MV-4-11 (cell line): ENCODE measurements at places on chromosomes 11 and 22.

DNA sequence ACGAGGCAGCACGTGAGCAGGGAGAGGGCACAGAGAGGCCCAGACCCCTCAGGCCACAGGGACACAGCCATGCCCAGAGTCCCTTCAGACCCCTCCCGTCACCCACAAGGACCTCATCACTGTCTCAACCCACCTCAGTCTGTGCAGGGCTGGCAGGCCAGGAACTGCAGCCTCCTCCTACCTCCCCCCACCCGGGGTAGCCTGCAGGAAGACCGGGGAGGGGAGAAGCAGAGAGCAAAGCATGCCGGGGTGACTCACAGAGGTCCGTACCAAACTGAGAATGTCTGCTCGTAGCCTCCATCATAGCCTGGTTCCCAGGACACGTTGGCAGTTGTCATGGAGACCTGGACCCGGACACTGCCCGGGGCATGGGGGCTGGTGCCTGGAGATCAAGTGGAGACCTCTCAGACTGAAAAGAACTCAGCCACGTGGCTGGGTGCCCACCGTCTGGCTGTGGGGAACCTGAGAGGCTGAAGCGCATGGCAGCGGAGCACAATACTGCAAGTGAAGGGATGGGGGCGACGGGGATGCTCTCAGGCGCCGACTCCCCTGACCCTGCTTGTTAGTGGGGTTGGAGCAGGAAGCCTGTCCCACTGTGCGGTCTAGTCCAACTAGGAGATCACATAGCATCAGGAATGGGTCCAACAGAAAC, 27.2 kb downstream of the IGSF9B start:
- DNase-seq, result no peak

DNA sequence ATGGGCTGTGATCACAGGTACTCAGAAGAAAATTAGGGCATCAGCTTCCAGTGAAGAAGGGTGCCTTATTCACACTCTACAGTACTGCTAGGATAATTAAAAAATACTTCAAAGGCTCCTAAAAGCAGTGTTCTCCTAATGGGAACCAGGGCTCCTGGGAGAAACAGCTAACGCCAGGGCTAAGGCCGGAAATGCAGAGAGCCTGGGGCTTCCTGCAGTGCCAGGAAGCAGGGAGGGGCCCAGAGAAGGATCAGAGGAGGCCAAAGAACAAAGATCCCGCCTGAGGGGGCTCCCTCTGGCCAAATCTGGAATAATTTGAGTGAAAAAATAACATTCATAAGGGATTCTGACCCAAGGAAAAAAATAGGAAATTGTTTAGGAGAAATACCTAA, 27.5 kb downstream of the TOLLIP start:
- DNase-seq, result no peak

- DNase-seq, result no peak
These were observed 3.4 kb upstream of the ASCL2 start for GRCh38 chr11:2273771-2274170.

- no peak for DNase-seq
These were observed 12.3 kb downstream of the TOLLIP start for GRCh38 chr11:1297011-1297575.

- DNase-seq, result no peak
These were observed 27.3 kb upstream of the TMEM41B start for GRCh38 chr11:9341638-9342178.

DNA sequence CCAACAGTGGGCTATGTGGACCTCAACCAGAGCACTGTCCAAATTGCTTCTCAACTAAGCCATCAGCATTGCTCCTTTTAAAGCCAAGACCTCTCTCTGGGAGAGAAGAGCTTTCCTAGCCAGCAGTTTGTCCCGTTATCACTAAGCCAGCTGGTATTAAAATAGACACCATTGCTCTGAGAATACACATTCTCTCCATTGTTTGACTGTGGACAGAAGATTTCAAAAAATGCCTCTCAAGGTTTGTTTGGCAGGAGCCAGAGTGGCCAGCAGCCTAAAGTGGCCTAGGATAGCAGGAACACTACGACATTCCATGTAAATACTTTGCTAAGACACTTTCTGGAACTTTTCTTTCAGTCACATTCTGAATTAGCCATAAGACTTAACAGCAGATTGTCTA, 41.3 kb downstream of the EIF4ENIF1 start:
- no peak for DNase-seq

GRCh38 chr11:44600839-44601383, 35.4 kb downstream of the CD82 start:
- DNase-seq, result peak; percentile 29

- DNase-seq, result no peak
These were observed 3.2 kb upstream of the KCNE3 start for GRCh38 chr11:74470526-74470925.

DNA sequence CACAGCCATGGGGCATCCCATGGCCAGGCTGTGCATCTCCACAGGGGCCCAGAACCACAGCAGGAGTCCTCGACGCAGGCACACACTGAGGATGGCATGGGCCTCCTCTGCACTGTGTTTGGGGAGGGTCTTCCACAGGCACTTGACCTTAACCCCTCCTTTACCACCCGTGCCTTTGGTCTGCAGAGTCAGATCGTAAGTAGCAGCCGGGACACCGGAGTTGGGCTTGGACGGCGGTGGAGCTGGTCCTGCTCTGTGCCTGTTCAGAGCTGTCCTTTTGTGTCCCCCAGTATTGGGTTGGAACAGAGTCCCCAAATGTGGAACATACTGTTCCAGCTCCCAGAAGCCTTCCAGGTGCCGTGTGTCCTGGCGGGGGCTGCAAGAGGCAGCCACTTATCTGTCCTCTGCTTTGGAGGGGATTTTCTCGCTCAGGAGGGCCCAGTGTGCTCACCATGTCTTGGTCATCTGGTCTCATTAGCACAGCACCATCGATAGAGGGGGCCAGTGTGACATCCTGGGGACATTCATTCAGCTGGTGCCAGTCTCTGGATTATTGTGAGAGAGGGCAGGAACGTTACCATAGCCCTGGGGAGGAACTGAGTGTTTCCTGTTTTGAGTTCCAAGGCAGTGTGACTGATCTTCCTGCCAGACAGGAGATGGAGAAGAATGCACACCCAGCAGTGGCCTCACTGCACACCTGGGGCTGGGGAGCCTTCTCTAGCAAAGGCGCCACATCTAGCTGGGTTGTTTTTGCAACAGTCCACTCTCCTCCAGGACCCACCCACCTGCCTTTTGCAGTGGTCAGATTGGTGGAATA, 12.4 kb downstream of the CRELD2 start:
- peak; percentile 93 for DNase-seq

DNA sequence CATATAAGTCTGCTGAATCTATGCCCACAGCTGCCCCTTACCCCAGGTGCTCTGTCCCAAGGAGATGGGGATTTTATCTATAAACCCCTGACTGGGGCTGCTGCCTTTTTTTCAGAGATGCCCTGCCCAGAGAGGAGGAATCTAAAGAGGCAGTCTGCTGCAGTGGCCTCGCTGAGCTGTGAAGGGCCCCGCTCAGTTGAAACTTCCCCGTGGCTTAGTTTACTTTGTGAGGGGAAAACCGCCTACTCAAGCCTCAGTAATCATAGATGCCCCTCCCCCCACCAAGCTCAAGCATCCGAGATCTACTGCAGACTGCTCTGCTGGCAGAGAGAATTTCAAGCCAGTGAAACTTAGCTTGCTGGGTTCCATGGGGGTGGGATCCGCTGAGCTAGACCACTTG, 7.4 kb upstream of the SCGB1D4 start:
- DNase-seq, result no peak

DNA sequence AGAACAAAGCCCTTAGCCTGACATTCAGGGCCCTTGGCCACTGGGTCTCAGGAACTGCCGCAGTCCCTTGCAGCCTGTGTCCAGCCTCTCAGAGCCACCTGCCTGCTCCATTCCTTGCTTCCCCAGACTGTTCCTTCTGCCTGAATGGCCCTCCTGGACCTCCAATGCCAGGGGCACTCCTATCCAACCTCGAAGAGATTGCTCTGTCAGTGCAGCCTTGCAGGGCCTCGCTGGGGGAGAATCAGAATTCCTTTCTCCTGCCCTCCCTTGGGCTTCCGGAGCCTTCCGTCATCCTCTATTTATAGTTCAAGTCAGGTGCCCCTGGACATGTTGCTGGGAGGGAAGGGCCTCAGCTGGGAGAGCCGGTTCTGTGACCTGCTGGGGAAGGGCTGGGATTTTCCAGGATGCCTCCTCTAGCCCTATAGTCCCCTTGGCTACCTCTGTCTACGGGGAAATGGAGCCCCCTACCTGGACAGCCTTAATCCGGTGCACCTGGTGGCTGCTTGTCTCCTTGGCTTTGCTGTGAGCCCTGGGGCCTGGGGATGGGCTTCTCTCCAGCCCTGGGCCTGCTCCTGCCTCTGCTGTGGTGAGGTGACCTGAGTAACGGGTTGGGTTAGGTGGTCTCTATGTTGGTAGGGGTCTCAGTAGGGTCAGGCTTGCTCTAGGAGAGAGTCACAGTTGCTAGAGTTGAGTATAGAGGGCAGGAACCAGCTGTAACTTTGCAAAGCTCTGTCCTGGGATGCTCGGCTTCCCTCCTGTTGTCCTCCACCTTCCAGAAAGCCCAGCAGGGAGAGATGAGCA, 45.9 kb upstream of the SYT7 start:
- DNase-seq, result no peak

- DNase-seq, result peak; percentile 68
These were observed 579 bp upstream of the SLC5A4 start for GRCh38 chr22:32255726-32256125.

GRCh38 chr11:113363406-113363805, 24.2 kb upstream of the ANKK1 start:
- no peak for DNase-seq

DNA sequence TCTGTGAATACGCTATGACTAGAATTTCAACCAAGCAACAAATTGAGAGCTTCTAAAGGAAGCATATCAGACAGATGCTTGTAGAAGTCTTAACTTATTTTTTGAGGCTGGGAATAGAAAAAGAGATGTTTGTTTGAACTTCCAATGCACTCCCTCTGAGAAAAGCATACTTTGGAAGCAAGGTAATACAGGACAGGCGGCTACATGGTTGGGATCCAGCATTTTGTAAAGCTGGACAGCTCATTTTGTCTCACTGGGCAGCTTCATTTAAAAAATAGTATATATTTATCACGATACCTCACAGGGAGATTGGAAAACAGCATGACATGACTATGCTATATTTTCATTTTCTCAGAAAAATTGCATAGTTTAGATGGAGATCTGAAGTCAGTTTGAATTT, 821.3 kb upstream of the API5 start:
- no peak for DNase-seq

DNA sequence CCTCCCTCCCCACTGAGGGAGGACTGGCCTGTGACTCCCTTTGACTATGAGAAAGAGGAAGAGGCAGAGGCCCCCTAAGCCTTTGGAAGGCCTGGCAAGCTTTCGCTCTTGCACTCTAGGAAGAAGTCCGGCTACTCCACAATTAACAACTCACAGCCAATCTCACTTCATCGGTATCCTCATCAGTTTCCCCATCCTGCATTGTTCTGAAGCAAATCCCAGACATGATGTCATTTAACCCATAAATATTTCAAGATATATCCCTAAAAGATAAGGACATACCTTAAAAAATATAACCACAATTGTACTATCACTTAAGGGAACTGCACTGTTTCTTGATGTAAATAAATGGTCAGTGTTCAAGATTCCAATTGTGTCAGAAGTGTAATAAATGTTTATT, 63.1 kb downstream of the CWC15 start:
- DNase-seq, result peak; percentile 58

DNA sequence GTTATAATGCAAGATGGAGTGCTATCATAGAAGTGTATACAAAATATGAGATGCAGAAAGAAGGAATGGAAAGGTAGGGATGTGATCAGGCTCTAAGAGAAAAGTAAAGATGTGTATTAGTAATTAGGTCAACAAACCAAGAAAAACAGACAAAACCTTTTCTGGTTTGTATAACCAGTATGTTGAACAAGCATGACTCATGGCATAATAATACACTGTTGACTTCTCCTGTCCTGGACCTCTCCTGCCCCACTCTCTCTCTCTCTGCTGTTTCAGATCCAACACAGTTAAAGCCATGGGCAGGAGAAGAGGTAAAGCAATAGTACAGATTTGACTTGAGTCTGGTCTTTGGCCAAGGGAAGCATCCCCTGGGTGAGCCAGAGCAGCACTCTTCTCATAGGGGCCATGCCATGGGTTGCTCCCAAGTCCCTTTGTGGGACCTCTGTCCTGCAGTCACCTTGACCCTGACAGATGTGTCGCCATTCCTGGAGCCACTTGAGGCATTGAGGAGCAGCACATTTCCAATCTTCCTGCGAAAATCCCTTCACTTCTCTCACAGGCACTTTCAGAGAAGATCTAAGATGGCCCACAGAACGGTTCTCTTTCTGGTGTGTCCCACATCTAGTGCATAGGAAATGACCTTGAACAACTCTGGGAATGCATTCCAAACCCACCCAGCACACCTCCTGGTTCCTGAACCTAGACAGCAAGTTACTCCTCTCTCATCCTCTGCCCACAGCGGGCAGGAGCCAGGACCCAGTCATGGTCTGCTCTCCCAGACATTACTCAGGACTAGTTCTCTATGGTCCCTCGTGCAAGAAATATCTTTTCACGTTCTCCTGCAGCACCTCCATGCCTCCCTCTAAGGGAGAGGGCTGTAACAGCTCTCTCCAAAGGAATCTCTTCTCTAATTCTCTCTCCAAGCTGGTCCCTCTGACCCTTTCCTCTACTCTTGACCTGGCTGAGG, 58.2 kb upstream of the PRSS23 start:
- DNase-seq, result no peak

DNA sequence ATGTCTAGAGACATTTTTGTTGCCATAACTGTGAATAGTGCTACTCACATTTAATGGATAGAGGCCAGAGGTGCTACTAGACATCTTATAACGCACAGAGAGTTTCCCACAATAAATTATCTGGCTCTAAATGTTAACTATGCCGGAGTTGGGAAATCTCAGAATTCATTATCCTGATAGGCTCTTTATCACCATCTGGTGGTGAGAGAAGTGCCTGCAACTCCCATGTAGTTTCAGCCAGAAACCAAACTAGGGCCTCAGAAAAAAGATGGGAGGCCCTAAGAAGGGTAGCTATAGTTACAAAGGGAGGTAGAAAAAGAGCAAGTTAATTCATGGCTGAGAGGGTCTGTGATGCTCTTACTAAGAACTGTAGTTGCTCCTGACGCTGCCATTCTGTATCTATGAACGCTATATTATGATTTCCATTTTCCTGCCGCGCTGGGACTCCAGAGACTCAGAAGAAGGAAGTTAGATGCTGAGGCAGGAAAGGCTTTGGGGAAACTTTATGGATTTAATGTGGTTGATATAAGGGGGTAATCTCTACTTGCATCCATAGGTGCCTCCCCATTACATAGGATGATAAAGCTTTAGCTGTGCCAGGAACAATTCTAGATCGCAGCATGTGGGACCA, 22.9 kb upstream of the MRPL17 start:
- DNase-seq, result peak; percentile 30

DNA sequence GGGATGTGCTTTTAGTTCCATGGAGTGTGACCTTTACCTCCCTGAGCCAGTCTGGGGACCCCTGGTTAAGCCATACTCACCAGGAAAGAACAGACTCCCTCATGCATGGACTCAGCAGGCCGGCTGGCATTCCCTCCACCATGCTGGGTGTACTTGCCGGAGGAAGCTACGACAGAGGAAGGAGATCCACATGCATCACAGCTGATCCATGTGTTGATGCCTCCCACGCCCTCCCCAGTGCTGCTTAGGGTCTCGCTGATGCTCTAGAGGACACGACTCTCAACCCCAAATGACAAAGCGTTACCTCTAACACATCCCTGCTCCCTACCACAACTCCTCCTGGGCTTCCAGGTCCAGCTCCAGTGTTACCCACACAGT, 39.8 kb downstream of the GAB4 start:
- DNase-seq, result no peak

GRCh38 chr11:17734418-17734911, at the start of gene KCNC1:
Gene KCNC1 (plus strand): TSS chr11:17734781. CDS start chr11:17736003, 1,222 bp downstream.
- no peak for DNase-seq
